ENCODE measurements at places on chromosomes 13 and 19.

DNA sequence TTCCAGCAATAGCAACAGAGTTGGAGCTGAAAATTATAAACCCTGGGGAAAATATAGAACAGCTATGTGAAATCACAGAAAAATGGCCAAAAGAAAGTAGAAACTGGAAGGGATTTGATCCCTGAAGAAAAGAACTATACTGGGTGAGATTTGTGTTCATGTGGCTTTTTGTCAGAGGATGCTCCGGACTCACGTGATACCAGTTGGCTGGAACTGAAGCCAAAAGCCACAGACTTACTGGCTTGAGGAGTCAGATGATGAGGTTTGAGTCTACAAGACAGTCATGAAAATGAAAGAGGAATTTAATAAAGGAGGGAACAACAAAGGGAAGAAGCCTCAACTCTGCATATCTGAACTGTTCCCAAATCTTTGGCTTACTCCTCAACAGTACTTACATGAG, 427.1 kb downstream of the GPC5 start:
- no peak for DNase-seq

GRCh38 chr13:37456506-37456905, 142.1 kb downstream of the POSTN start:
- DNase-seq: no peak

DNA sequence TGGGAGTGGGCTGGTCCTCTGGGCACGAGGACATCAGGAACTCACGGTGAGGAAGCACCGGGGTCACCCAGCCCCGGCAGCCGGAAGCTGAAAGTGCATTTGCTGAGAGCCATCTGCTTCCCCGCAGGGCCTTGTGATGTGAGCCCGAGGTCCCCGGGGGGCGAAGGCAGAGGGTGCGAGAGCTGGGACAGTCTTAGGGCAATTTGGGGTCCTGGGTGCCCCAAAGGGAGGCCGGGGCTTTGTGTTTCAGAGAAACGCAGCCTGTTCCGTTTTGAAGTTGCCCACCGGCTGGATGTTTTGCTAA, 4.8 kb downstream of the F2RL3 start:
- no peak for DNase-seq

DNA sequence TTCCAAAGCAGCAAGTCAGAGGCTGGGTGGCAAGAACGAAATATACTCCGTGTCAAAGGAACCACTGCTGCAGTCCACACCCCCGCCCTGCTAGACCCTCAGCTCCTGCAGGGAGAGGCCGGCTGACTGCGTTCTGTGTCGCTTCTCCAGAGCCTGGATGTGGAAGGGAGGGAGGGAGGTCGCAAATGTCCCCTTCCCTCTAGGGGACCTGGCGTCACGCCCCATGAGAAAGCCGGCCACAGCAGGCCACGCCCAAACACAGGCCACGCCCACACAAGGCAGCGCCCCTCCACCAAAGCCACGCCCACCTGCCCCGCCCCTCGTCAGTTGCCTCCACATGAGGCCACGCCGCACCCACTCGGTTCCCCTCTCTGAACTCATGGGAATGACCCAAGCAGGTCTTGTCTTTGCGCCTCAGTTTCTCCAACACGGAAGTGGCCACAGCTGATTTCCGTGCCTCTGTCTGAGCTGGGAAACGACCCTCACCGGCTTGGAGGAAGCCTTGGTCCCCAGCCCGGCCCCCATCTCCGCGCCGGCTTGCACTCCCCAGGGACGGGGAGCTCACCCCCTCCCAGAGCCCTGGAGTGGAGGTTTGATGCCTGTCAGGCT, 38.4 kb upstream of the TCF3 start:
- no peak for DNase-seq

DNA sequence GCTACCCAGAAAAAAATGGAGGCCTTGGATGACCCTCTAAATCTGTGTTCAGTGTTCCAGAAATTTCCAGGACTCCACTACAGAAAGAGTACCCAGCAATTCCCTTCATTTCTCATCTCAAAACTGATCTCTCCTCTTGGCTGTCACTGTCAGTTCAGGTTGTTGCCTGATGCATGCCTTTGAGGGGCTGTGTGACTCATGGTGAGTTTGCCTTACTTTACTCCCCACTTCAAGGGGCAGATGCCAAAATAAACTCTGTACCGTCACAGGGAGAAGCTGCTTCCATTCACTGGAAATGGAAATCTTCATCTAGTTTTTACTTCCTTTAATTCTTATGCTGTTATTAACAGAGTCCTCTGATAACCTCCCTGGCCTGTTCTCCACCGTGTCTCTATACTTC, 1075.0 kb downstream of the DIAPH3 start:
- no peak for DNase-seq

DNA sequence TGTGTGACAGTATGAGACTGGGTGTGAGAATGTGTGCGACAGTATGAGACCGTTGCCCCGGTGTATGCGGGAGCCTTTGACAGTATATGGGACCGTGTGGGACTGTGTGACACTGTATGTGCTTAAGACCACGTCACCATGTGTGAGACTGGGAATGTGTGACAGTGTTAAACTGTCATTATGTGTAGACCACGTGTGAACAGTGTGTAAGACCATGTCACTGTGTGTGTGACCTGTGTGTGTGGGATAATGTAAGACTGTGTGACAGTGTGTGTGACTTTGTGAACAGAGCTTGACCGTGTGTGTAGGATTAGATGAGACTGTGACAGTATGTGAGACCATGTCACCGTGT, 549 bp downstream of the ZNF583 start:
- no peak for DNase-seq

DNA sequence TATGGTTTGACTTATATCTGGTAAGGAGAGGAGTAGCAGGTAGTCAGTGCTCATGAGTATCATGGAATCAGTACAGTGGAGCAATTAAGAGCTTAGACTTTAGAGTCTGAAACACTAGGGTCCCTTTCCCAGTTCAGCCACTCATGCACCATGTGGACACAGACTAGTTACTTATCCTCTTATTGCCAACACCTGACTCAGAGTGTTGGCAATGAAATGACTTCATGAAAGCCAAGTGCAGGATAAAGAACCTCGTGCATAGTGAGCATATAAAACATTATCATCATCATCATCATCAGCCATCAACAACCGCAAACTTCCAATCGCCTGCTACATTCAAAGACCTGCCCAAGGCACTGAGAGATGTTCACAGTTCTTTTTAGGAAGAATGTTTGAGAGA, 164.2 kb downstream of the FOXO1 start:
- DNase-seq: no peak

DNA sequence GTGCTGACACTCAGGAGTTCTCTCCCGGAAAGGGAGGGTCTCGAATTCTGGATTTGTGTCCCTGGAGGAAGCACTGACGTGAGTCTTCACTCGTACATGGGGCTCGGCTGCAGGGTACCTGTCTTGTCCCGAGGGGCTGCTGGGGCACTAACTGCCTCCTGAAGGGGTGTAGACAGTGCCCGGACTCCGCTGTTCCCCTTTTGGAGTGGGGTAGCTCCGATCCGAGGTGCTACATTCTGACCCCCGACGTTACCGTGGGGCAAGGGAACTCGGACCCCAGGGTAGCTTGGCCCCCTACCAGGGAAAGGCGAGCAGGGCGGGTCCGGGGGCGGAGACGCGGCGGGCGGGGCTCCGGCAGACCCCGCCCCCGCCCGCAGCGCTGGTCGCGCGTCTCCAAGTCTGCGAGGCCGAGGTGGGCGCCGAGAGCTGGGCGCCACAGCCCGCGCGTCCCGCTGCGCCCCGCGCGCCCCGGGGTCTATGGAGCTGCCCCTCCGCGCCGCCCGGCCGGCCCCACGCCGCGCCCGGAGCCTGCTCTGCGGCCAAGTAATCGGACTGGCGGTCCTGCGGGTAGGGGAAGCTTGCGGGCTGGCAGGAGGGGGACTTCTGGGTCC, at the start of gene NPAS1:
NPAS1 (plus strand) TSS at position 407 of the 611 bp plus-strand sequence. CDS start 1,211 bp downstream, outside the sequence.
- no peak for DNase-seq

GRCh38 chr19:40190891-40191835, at the start of gene MAP3K10:
TSS of gene MAP3K10 (plus strand) at chr19:40191426. CDS start at chr19:40192032, 606 bp downstream.
- no peak for DNase-seq

DNA sequence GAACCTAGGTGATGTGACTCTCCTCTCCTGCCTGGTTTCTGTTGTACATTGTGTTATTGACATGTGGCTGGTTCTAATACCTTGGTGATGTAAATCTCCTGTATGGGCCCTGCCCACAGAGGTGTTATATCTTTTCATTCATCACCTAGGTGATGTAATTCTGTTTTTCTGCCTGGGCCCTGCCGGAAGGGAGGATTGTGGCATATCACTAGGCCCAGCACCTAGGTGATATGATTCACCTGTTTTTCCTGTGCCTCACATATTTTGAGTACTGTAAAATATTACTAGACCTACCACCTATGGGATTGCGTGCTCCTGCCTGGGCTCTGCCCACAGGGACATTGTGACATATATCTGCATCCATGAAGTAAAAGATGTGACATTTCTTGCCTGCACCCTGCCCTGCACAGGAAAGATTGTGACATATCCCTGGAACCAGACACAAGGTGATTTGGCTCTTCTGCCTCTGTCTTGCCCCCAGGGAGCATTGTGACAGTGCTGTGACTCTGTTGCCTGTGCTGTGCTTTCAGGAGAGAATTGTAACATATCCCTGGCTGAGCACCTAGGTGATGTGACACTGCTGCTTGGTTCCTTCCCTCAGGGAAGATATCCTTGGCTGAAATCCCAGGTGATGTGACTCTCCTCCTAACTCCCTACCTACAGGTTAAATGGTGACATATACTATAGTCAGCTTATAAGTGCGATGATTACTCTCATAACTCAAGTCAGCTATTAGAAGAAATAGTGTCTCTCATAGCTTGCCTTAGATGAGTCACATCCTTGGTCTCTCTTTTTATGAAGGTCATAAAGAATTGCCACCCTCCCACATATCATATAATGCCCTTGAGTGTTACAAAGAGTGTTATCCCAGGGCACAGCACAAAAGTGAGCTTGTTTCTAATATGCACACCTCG, 13.3 kb upstream of the ZNF681 start:
- DNase-seq: no peak

DNA sequence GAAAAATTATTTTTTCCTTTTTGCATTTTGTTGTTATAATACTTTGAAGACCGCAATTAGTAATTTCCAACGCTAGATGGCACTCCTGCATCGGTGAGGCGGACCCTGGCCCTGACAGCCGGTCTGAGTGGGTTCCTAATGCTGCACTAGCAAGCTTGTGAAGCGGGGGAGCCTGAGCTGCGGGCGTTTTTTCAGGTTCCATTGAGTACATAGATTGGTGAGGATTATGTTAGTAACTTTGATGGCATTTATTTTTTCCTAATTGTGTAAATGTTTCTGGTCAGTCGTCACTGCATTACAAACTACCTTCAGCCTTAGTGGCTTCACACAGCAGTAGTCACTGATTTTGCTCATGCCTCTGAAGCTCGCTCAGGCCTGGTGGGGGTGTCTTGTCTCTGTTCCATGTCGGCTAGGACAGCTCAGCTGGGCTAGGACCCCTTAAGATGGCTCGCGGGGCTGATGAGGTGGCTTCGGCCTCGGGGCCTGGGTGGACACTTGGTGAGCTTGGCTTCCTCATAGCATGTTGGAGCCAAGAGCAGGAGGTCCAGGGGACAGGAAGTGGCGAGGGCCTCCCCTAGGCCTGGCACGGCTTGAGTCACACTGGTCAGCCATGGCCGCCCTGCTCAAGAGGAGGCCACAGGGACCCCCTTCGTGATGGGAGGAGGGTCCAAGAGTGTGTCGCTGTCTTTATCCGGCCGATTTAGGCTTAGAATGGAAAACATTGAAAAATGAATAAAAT, 25.0 kb downstream of the ERCC5 start:
- no peak for DNase-seq

- no peak for DNase-seq
These were observed 3.0 kb upstream of the NANOS2 start for GRCh38 chr19:45917421-45918091.

- no peak for DNase-seq
These were observed 48.0 kb upstream of the TPP2 start for GRCh38 chr13:102548811-102549210.

- DNase-seq: no peak
These were observed 133.1 kb upstream of the ZNF91 start for GRCh38 chr19:23528376-23528775.

- DNase-seq: no peak
These were observed 714 bp downstream of the HSH2D start for GRCh38 chr19:16144216-16144581.

DNA sequence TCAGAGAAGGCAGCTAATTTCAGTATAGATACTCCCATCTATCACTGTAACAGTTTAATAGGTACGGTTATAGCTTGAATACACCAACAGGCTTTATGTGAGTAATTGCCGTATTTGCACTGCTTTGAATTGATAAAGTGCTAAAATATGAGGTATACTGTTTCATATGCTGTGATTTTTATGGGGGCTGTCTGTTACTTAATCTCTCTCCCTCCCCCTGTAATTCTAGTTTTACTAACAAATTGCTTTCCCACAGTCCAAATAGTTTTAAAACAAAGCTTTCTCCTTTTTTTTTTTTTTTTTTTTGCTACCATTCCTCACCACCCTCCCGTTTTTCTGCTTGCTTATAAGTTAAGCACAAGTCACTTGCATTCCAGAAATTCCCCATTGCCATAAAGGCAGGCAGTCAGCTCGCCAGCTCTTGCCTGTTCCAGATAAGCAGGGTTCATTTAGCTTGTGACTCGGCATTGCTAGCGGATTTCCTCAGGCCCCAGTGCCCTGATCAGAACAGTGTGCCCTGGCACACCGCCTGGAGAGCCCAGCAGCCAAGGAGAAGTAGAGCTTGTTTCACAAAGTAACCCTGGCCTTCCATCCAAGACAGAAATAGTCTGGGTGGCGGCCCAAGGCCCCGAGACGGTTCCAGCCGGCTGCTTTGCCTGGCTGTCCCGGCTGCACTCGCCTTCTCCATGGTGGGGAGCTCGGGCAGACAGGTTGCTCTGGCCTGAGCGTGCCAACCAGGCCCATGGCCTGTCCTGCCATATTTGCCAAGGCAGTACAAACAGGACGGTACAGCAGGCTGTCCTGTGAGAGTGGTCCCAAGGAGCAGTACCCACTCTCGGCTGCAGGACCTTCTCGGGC, 43.5 kb upstream of the NPAS1 start:
- DNase-seq: no peak

- no peak for DNase-seq
These were observed 16.0 kb upstream of the GPI start for GRCh38 chr19:34348899-34349487.

GRCh38 chr13:42041011-42041683, 7.3 kb upstream of the DGKH start:
- DNase-seq: peak; percentile 17

DNA sequence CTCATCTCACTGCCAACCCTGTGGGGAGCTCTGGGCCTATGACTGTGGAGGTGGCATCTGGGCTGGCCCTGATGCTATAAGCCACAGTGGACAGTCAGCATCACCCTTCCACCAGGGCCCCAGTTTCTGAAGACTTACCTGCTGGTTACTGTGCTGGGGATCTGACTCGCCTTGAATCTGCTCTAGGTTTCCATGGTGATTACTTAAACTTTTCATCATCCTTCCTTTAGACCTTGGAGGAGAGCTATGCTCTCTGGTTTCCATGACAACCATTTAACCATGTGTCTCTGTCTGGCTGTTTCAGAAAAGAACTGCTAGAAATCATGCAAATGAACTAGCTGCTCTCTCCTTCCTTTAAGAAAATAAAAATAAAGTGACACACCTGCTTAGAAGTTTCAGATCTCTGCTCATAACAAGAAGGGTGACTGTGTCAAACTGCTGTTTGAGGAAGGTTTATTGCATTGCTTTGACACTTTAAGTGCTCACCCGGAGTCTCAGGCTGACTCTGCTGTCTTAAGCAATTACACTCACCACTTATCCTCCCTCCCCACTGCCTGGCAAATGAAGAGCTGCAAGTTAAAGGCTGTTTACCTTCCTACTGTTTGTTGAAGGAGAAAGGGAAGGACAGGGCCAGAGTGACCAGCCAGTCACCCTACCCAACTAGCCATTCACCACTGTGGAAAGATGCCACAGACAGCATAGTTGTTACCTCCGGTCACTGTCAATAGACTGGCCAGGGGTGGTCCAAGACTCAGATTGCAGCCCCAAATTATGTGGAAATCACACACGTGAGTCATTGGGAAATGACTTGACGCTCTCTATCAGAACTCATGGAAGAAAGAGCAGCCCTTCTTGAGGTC, 87.6 kb downstream of the HSPH1 start:
- DNase-seq: no peak
